Fibroblast of skin of right quadriceps (primary cell): ENCODE measurements at places on chromosomes 2 and 18.

DNA sequence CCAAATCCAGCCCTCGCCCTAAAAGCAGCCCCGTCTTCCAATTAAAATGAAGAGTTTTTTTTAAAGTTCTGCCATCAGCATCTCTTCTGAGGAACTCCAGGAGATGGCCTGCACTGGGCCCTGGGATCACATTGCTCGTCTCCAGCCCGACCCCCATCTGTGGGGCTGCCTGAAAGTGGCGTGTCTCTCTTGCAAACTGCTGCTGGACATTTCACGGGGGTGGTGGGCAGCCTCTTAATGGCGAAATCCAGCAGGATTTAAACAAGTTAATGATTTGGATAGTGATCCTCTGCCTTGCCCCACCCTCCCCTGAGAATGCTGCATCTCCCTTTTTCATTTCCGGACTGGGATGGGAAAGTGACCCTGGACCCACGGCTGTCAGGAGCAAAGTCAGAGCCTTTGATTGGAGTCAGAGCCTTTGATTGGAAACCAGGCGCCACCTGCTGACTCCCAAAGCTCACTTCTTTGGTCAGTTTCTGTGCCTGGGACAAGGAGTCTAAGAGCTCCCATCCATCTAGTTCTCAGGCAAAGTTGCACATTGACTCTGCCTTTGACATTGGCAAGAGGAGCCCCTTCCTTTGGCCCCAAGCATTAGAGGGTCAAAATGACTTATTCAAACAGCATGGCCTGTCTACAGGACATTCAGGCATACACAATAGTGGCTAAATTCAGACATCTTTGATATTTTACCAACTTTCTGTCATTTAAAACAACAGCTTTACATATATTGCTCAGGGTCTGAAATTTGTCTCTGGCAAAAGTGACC, 155.2 kb downstream of the SH3BP4 start:
- peak; percentile 72 for DNase-seq

- no peak for DNase-seq
Measured at GRCh38 chr18:45635893-45636509, 20.7 kb downstream of the SLC14A2 start.

GRCh38 chr2:23376972-23377371, 8.0 kb upstream of the KLHL29 start:
- DNase-seq: peak; percentile 34

DNA sequence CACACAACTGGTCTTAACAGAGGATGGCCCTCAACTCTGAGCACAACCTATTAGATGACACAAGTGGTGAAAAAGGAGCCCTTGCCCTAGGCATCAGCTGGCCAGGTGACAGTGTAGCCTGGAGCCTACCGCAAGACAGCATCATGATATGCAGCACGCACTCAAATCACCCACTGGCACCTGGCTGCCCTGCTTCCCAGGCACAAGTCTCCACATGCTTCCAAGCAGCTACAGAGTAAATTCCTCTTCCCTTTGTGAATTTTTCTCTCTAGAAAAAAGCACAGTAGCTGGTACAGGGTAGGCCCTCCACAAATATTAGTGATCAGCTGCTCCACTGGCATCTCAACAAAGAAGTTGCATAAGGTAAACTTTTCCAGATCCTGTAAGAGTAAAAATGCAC, 6.0 kb downstream of the FBXO15 start:
- DNase-seq: no peak

GRCh38 chr2:75002007-75002406, 43.6 kb downstream of the POLE4 start:
- DNase-seq: peak; percentile 68

DNA sequence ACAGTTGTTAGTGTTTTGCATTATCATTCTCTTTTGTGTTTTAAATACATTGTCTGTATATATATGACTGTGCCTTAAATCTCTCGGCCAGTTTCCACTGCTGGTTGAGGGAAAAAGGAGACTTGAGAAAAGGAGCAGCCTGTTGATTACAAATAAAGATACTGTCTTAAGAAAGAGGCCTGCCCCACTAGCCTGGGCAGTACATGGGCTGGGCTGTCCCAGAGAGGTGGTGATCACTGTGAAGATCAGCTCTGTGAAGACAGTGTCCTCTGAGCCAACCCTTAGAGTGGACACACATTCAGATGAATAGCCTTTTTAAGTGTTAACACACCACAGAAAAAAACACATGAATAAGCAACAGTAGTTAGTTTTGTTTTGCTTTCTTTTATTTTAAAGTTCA, 10.0 kb upstream of the OTX1 start:
- DNase-seq: no peak

- no peak for DNase-seq
Measured at GRCh38 chr2:2950403-2950952, 427.1 kb downstream of the EIPR1 start.

DNA sequence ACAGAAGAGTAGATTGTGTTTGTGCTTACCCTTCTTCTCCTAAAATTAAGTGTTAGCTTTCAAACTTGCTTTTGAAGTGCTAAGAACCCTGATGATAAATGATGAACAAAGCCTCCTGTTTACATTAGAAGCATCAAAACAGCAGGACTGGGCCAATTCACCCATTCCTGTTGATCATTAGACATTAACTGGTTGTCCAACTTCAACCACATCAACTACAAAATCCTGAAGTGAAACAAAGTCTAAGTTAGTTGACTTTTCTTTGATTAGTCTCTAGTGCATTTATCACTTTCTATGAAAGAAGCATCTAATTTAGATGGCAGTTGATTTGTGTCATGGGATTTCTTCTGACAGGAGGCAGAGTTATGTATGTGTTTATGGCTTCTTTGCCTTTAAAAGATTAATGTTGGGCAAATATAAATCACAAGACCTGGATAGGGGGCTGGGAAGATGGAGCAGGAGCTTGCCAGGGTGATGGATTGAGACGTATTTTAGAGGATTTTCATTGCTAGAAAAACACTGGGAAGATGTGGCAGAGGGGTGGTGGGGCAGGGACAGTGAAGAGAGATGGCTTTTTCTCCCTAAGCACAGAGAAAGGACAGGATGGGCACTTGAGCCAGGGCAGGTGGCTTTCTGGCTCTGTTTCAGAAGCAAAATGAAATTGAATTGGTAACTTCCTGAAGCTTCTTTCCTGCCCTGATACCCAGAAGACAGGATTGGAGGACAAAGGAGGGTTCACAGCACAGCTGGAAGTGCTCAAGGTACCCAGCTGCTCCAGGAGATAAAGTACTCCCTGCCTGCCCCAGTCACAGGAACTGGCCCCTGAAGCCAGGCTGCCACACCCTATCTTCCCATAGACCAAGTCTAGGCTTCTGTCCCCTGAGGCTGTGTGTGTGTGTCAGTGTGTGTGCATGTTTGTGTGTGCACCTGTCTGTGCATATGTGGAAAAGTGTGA, 20.5 kb downstream of the GYPC start:
- no peak for DNase-seq
